HEK293T (cell line): ENCODE measurements at places on chromosomes 1 and 21.

DNA sequence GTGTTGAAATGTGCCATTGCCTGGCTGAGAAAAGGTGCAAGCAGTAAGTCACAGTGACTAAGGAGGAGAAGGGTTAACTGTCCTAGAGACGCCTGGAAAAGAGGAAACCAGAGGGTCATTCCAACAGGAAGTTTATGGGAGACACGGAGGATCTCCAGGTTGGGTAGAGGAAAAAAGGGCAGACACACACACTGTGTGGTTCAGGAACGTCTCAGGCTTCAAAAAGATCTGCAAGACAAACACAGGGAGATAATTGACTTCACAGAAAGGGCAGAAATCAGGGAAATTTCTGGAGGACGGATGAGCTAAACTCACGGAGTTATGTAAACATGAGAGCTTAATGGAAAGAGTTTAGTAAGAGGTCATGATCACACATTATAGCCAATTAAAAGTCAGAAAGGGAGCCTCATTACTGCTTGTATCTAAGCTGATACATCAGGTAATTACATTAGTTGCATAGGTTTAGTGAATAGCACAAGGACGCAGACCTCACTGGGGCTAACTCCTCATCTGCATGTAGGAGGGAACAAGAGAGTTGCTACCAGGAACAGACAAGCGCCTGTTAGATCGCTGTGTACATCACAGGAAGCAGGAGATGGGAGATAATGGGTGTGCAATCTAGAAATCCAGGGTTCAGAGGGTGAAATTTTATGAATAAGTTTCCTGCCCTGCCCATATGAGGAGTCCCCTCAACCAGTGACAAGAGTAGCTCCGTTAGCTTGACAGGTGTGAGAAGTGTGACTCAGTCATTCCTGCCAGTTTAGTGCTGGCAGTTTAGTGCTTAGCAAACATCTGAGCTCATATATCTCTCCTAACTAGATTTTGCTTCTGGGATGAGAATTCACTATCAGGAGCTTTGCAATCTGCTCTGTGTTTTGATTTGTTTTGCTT, 96.6 kb upstream of the TNR start:
- no peak for DNase-seq

- DNase-seq = no peak
Measured at GRCh38 chr1:92466683-92467352, 19.9 kb downstream of the GFI1 start.

- DNase-seq = no peak
Measured at GRCh38 chr21:39037807-39038405, 145.3 kb downstream of the PSMG1 start.

GRCh38 chr1:172140072-172140471, 280.4 kb upstream of the C1orf105 start:
- DNase-seq = no peak

DNA sequence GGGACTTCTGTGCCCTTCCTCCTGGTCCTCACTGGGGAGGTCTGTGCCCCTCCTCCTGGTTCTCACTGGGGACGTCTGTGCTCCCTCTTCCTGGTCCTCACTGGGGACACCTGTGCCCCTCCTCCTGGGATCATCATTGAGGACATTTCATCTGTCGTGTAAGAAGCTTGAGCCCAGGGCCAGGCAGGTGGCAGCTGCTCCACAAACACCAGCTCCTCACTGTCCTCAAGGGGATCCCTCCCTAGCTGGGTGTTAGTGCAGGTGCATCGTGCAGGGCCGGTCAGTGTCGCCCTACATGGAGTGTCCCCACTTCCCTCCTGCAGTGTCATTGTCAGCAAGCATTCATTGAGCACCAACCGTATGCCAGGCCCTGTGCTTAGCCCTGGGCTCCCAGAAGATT, 312.7 kb downstream of the PTPRU start:
- DNase-seq = no peak

GRCh38 chr1:153532769-153533599, 2.8 kb downstream of the S100A6 start:
- peak; percentile 72 for DNase-seq

DNA sequence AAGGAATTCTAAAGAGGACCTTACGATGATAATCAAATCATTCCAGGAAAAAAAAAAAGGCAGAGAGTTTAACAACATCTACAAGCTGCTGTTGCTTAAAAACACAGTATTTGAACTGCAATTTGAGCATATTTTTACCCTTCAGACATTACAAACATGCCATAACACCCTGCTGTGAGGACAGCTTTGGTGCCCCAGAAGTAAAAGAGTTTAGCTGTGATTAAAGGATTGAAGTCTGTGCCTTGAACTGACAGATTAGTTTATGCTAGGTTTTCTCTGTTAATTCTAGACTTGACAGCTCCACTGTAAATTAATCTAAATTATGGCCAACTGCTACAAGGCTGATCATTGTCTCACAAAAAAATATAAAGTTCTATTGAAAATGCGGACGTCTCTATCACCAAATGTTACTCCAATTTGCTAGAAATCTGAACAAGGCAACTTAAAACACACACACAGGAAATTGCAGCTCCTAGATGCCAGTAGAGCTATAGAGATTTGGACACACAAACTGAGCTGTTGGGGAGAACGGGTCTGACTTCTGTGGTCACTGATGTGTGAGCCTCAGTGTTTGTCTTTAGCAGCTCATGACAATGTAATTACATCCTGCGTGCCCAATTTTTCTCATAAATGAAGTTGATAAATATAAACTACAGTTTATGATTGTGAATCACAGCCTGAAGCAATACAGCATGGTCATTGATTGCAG, 217.9 kb downstream of the NTNG1 start:
- no peak for DNase-seq
